Endothelial cell of coronary artery (primary cell): ENCODE measurements at places on chromosomes 6 and 20. TPM values are rescaled to one million over a fixed set of nuclear protein-coding genes. Genes with fewer than 3 reads are reported as not detected.

The GPLD1 gene
- total RNA-seq = 0.18 and 0.19 TPM in 2 replicates

The SEMG1 gene
- not detected in 2 replicates for total RNA-seq

The PLAGL2 gene
- 1.7 and 2.9 TPM in 2 replicates for total RNA-seq

The MOXD1 gene
- 0.09 TPM in 1 of 2 replicates, not detected in the other for total RNA-seq

The LMBRD1 gene
- 10.3 and 16.8 TPM in 2 replicates for total RNA-seq

The KCNS1 gene
- total RNA-seq = under 0.01 and 0.85 TPM in 2 replicates

The SLC17A2 gene
- total RNA-seq = not detected in 2 replicates

The RNF182 gene
- under 0.01 TPM in 2 replicates for total RNA-seq

The FHL5 gene
- not detected in 2 replicates for total RNA-seq

The HLA-DMB gene
- 0.27 TPM in 1 of 2 replicates, not detected in the other for total RNA-seq

The FKBP1A gene
- 269 and 330 TPM in 2 replicates for total RNA-seq

The PNPLA1 gene
- total RNA-seq = not detected in 2 replicates

The SIRPG gene
- not detected in 2 replicates for total RNA-seq
